ENCODE measurements at places on chromosomes 13 and 19.

- no peak for DNase-seq
Observed at GRCh38 chr13:109139346-109139745, 509.9 kb downstream of the MYO16 start.

DNA sequence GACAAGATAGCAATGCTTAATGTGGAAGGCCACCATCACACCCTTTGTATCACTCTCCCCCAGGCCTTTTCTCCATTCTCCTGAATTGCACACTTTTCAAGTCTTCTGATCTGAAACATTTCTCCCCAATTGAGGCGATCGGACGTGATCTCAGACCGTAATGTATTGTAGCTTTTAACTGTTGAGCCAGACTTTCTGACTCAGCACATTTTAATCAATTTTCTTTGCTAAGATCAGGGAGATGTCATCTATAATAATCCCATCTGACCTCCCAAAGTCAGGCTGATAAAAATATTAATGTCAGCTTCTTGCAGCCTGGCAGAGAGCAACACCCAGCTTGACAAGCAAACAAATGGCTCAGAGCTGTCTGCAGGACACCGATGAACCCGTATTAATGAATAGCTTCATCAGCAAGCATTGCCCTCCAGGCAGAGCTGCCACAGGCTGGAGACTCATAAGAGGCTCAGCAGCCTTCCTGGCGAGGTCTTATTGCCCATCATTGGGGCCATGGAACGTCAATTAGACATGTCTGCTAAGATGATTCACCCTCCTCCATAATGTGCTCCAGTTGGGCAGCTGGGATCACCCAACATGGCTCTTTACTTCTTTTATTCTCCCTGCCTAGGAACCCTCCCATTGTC lies 60.2 kb upstream of the UQCRFS1 start:
- DNase-seq: no peak

DNA sequence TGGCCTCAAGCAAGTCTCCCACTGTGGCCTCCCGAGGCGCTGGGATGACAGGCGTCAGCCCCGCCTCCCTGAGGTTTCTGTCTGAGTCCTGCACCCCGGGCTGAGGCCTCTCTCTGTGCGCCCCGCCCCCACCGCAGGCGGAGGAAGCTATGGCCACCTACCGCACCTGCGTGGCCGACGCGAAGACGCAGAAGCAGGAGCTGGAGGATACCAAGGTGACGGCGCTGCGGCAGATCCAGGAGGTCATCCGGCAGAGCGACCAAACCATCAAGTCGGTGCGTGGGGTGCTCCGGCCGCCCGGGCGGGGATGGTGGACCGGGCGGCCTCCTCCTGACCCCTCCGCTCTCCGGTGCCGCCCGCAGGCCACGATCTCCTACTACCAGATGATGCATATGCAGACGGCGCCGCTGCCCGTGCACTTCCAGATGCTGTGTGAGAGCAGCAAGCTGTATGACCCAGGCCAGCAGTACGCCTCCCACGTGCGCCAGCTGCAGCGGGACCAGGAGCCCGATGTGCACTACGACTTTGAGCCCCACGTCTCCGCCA lies 12.7 kb downstream of the ARHGAP45 start:
- no peak for DNase-seq

GRCh38 chr13:37345391-37345790 lies 239.9 kb upstream of the CSNK1A1L start:
- no peak for DNase-seq

- DNase-seq: no peak
Observed at GRCh38 chr19:23718802-23719201, 31.8 kb upstream of the ZNF675 start.

GRCh38 chr13:42377640-42378382 lies 105.9 kb downstream of the AKAP11 start:
- no peak for DNase-seq

DNA sequence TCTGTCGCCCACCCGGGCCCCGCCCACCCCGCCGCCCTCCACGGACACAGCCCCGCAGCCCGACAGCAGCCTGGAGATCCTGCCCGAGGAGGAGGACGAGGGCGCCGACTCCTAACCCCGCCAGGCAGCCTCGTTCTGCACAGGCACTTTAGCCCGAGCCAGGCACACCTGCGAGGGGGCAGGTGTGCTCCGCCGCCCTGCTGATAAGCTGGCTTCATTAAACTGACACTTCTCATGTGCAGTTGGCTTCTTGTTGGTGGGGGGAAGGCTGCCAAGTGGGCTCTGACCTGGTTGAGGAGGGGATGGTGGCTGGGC lies 8.2 kb downstream of the IL4I1 start:
- DNase-seq: no peak

DNA sequence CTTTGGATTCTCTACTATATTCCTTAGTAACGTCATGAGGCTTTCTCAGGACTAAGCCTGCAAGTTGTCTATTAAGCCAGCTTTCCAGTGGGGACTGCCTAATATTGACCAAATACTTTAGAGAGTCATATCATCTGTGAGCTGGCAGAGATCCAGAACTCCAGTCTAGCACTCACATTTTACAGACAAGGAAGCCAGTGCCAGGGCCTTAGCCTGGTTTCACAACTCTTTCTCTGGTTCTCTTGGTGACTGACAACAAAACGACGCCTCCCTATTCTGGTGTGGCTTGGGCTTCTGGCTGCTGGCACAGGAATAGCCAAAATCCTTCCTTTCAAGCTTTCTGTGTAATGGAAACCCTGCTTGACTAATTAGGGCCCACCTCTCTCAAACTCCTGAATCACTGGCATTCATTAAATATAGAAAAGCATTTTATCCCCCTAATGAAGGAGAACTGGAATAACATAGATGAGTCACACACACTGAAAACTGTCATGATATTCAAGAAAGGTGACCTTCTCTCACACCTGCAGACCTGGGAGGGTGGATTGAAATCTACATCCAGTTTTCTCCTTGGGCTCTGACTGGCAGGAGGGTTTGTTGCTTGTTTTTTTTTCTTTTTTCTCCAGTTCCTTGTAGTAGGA lies 75.2 kb upstream of the UBL3 start:
- DNase-seq: peak; percentile 92

DNA sequence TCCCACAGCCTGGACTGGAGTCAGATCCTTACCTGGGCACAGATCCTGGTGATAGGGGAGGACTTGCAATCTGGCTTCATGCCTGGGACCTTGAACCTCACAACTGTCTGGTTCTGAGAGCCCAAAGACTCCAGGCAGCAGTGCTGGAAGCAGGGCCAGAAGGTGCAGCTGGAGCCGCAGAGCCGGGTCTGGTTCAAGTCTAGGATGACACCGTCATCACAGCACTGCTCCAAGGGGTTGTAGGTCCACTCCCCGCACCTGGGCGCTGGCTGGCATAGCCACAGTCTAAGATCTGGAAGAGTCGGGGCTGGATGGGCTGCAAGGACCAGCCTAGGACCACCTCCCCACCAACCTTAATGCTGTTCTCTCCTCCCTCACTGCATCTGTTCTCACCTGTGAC lies 677 bp downstream of the IGFL4 start:
- no peak for DNase-seq

DNA sequence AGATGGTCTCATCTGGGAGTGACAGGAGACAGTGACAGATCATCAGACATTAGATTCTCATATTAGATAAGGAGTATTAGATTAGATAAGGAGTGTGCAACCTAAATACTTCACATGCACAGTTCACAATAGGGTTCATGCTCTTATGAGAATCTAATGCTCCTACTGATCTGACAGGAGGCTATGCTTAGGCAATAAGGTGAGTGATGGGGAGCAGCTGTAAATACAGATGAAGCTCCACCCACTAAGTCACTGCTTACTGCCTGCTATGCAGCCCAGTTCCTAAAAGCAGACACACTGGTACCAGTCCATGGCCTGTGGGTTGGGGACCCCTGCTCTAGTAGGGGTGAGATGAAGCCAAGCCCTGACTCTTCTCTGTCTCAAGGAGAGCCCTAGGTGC lies 10.0 kb upstream of the IGFL3 start:
- DNase-seq: no peak

DNA sequence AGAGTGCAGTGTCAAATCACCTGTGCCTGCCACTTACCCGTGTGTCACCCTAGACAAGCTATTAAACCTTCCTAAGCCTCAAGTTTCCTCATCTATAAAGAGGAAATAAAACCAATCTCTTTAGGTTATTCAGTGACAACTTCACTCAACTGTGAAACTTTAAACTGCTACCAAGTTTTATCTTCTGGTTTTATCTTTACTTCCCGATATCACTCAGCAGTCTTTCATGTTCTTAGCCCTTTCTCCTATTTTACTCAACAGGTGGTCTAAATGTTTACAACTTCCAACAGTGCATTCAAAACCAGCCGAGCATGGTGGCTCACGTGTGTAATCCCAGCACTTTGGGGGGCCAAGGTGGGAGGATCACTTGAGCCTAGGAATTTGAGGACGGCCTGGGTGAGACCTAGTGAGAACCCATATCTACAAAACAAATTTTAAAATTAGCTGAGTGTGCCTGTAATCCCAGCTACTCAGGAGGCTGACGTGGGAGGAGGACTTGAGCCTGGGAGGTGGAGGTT lies 59.6 kb downstream of the GPALPP1 start:
- DNase-seq: no peak

DNA sequence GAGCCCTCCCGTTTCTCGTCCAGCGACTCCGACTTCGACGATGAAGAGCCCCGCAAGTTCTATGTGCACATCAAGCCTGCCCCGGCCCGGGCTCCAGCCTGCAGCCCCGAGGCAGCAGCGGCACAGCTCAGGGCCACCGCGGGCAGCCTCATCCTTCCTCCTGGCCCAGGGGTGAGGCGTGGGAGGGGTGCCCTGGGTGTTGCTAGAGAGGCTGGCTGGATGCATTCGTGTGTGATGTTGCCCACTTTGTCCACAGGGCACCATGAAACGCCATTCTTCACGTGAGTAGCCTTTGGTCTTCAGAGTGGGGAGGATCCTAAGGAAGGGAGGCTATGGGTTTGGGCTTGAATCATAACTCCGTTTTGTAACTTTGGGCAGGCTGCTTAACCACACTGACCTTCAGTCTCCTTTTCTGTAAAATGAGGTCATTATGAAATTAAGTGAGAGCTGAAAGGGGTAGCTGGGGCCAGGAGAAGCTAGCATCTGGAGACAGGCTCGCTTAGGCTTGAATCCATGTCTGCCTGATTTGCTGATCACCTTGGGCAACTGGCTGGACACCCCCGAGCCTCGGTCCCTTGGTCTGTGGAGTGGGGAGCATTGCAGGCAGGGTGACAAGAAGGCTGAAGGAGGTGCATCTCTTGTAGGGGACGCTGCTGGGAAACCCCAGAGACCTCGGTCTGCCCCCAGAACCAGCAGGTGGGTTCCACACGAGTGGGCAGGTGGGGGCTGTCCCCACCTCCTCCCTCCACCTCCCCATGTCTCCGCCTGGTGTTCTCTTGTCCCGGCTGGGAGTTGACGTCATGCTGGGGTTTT lies 18.7 kb upstream of the B3GNT3 start:
- DNase-seq: no peak

DNA sequence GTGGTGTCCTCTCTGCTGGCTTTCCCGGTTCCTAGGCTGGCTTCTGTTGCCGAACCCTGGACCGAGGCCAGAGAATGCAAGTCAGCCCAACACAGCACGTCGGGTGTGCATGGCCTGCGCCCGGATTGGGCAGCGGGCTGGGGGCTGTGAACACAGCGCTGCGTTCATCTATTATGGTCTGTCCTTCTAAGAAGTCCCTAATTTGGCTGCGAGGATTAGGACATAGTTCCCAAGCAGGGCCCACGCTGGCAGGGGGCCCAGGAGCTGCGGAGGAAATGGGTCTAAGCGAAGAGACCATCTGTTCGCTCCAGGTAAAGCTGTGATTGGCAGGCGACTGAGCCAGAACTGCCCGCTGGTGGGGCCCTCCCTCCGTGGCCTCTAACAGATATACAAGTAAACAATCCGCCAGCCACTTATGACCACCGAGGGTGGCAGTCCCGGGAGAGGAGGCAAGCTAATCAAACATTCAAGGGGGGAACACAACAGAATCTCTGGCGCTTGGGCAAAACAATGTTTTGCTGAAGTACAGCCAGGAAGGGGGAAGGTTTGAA lies 6.0 kb downstream of the SYCE2 start:
- peak; percentile 75 for DNase-seq

GRCh38 chr13:40385858-40386180 lies 280.6 kb downstream of the FOXO1 start:
- no peak for DNase-seq

- no peak for DNase-seq
Observed at GRCh38 chr13:77353995-77354394, 27.1 kb upstream of the MYCBP2 start.

DNA sequence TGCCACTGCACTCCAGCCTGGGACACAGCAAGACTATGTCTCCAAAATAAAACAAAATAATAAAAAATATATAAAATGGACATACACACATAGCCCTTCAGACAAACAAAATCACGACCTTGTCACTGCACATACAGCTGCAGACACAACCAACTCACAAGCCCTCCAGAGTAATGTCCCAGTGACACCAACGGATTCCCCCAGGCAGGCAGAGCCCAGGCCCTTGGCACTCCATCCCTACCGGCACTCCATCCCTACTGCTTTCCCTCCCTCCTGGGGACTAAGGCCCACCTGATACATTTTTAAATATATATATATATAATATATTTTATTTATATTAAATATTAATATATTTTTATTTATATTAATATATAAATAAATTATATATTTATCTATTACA lies 18.5 kb downstream of the ZNF101 start:
- DNase-seq: no peak

DNA sequence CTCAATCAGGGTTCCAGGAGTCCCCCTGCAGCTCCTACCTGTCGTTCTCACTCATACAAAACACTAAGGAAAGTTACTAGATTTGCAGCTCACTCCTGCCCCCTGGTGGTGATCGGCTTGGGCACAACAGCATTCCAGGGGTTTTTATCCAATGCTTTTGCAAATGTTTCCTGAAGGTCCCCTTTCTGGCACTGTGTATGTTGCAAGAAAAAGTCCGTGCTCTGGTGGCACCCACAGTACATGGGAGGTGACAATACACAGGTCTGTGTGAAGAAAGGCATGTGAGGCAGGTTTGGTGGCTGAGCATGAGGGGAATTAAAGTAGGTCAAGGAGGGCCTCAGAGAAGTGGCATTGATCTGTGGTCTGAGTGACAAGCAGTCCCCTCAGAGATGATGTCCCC lies 8.6 kb upstream of the TYK2 start:
- peak; percentile 94 for DNase-seq

- no peak for DNase-seq
Observed at GRCh38 chr19:35257113-35257461, 8.3 kb downstream of the LSR start.
